ENCODE measurements at places on chromosomes 2 and 18.

DNA sequence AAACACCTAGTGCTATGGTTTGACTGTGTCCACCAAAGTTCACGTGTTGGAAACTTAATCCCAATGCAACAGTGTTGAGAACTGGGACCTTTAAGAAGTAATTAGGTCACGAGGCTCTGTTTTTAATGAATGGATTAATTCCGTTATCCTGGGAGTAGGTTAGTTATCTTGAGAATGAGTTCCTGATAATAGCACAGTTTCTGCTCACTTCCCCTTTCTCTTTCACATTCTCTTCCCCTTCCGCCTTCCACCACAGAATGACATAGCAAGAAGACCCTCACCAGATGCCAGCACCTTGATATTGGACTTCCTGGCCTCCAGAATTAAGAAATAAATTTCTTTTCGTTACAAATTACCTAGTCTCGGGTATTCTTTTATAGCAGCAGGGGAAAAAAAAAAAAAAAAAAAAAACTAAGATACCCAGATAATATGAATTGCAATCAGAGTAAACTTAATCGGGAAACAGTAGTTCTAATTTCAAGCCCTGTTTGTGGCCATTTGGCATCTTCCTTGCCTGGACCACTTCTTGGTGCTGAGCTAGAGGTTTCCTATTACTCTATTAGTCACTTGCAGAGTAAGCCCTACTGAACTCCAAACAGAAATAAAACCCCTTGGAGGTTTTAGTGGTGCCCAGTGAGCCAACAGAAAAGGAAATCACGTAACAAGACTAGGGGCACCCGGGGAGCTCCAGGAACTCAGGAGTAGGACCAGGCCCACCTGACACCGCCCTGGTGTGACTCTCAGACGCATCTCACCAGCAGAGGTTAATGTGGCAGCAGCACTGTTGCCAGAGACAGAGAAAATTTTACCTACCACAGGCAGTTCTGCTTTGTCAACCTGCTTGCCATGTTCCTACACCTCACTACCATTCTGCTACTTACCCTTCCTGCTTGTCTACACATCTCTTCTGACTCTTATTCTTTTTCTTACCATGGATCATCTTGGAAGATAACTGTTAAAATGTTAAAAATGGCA is 147.6 kb upstream of the CAB39 start:
- DNase-seq = peak; percentile 61

DNA sequence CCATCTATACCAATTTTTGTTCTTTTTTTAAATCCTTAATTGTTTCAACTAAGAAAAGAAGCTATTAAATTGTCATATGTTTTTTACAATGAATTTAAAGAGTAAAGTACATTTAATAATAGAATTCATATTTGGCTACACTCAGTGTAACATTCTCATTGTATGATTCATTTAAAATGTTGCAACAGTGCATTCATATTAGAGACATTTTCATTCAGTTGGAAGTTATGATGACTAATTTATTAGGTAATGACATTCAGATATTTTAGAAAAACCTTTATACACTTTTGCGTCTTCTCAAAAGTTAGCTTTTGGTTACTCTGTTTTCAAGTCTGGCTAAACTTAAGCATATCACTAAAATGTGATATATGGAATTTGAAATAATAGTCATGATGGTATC is 887.5 kb upstream of the NRXN1 start:
- peak; percentile 3 for DNase-seq

GRCh38 chr2:227366769-227367426 is 12.2 kb downstream of the TM4SF20 start:
- no peak for DNase-seq

- DNase-seq = no peak
Observed at GRCh38 chr2:141611981-141612380, 518.8 kb downstream of the LRP1B start.

- no peak for DNase-seq
Observed at GRCh38 chr18:55510809-55511208, 77.2 kb downstream of the TCF4 start.

GRCh38 chr2:96505231-96505889 is at the start of gene NEURL3:
Gene NEURL3 (minus strand): TSS chr2:96505357. CDS start chr2:96505286, 71 bp downstream.
- peak; percentile 88 for DNase-seq

DNA sequence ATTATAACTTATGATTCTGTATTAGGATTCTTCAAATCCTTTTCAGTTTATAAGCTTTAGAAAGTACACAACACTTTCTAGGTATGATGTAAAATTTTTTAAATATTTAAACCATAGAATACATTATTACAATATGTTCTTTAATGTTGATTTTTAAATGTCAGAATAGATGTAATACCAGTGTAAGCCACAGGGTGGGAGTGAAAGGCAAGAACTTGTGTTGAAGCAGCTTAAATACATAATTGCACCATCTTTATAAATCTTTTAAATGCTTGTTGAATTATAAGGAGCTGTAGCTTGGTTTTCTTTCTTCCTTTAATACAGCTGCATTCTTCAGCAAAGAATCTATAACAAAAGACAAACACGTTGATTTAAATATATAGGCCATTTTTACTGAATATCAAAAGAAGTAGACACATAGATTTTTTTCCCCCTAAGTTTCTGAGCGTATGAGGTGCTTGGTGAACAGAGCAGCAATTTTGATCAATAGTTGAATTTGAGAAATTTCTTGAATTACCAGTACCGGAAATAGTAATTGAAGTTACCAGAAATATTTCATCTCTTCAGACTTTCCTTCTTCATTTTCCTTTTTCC is 63.0 kb downstream of the TANK start:
- peak; percentile 26 for DNase-seq

DNA sequence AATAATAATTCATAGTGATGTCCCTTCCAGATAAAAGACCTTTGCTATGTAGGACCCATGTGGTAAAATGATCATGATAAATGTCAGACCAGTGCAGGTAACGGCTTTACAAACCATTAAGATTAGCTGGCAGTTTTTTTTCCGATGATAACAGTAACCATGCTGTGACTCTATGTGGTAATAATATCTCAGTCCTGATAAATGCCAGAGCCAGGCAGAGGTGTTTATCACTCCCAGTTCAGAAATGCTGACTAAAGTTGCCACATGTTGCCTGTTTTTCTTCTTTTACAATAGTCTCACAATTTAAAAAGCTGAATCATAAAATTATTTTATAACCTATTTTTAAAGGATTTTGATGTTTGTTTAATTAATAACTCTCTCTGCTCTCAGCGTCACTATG is 565.1 kb downstream of the ARHGAP15 start:
- DNase-seq = no peak

DNA sequence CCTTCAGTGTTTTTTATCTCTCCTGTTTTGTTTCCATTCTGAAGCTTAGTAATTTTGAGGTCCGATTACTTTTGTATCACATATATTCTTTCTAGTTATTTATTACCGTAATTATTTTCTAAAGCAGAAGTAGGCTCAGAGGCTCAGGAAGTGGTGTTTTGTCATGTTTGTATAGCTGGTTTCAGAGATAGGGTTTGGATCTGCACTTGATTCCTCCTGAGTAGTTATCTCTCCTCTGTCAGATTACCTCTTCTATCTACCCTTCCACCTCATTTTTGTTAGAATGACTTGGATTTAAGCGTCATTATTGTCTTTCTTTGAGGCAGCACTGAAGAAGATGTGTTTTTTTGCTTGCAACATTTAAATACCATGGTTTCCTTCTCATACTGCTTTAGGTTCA is 95.4 kb downstream of the MTA3 start:
- DNase-seq = no peak

DNA sequence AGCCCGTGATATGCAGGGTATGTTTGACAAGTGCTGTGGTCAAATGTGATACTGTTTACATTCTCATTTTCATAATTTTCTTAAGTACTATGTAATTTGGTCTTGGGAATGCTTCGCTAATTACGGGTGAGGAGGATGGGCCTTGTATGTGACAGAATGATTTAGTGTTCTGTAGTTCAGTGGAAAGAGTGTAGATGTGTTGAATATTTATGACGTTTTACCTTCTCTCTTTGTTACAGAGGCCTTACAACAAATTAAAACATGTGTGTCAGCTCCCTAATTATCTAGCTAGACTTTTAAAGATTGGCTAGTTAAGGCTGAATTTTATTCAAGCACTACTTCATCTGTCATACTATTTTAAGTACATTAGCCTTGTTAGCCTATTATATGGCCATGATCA is 10.6 kb upstream of the CHRNA1 start:
- no peak for DNase-seq

GRCh38 chr2:1140389-1141003 is 189.8 kb downstream of the SNTG2 start:
- peak; percentile 49 for DNase-seq

DNA sequence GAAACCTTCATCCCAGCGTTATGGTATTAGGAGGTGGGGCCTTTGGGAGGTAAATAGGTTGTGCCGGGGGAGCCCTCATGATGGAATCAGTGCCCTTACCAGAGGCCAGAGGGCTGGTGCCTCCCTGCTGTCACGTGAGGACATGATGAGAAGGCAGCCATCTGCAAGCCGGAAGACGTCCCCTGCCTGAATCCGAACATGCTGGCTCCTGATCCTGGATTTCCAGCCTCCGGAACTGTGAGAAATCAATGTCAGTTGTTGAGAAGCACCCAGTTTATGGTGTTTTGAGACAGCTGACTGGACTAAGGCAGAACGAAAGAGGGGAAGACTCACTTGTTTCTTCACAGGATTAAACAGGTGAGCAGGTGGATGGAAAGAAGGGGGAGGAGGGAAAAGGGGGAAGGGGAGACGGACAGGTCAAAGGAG is 13.0 kb upstream of the KLF11 start:
- DNase-seq = no peak

DNA sequence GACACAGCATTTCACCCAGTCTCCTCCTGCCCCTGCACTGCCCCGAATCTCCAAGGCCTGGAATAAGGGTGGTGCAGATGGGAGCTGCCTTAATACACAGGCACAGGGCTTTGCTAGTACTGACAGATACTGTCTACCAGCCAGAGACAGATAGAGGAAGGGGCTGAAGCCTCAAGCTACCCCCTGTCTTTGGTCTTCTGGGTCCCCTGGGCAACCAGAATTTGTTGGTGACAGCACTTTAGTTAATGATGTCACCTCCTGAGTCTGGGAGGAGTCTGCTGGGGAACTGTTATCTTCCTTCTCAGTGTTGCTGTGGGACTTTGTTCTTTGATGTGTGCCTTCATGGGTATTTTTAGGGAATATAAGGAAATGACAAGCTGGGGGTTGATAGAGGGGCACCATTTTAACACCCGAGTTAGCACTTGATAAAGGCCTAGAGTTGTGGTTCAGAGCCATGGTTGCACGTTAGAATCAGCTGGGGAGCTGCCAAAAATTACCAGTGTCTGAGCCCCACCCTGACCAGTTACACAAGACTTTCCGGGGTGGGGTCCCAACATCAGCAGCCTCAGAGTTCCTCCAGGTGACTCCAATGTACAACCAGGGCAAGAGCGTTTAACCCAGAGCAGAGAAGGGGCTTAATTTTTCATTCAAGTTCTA is 136.8 kb downstream of the SMAD7 start:
- DNase-seq = no peak

DNA sequence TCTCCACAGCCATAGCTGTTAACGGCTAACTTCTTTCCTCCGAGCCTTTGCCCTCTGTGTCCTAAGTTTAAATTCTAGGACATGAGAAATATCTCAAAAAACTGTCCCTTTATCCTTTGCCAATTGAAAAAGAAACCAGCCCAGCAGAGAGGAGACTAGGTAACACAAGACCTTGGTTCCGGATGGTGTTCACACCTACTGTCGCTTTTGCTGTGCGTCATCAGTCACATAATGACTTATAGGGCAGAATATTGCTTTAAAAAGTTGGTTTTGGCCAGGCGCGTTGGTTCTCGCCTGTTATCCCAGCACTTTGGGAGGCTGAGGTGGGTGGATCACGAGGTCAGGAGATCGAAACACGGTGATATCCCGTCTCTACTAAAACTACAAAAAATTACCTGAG is 66.2 kb downstream of the SP3 start:
- DNase-seq = no peak

- peak; percentile 8 for DNase-seq
Observed at GRCh38 chr2:227942021-227942420, 70.6 kb downstream of the DAW1 start.

Measured in HTR-8/SVneo (cell line).